Breast epithelium (tissue), 4 donors: ENCODE measurements at places on chromosomes 5 and 9. TPM values are rescaled to one million over a fixed set of nuclear protein-coding genes. Genes with fewer than 3 reads are reported as not detected.
A peak's percentile ranks its signal among the peaks of the same experiment; 100 is the strongest.

PTGER4 gene
- 20.5 TPM for total RNA-seq

PDGFRB gene
- 53.7 TPM for total RNA-seq

LCN10 gene
- 0.73 TPM for total RNA-seq

ERAP2 gene
- total RNA-seq, result 13.8 TPM

KIF12 gene
- 14.4 TPM for total RNA-seq

LCN2 gene
- 38.5 TPM for total RNA-seq

SLC34A3 gene
- total RNA-seq, result not detected

ANKRD18A gene
- 4.3 TPM for total RNA-seq

PTTG1 gene
- total RNA-seq, result 13.8 TPM

- no peak for DNase-seq
Measured at GRCh38 chr5:74575741-74576538, 64.6 kb downstream of the ENC1 start.

DNA sequence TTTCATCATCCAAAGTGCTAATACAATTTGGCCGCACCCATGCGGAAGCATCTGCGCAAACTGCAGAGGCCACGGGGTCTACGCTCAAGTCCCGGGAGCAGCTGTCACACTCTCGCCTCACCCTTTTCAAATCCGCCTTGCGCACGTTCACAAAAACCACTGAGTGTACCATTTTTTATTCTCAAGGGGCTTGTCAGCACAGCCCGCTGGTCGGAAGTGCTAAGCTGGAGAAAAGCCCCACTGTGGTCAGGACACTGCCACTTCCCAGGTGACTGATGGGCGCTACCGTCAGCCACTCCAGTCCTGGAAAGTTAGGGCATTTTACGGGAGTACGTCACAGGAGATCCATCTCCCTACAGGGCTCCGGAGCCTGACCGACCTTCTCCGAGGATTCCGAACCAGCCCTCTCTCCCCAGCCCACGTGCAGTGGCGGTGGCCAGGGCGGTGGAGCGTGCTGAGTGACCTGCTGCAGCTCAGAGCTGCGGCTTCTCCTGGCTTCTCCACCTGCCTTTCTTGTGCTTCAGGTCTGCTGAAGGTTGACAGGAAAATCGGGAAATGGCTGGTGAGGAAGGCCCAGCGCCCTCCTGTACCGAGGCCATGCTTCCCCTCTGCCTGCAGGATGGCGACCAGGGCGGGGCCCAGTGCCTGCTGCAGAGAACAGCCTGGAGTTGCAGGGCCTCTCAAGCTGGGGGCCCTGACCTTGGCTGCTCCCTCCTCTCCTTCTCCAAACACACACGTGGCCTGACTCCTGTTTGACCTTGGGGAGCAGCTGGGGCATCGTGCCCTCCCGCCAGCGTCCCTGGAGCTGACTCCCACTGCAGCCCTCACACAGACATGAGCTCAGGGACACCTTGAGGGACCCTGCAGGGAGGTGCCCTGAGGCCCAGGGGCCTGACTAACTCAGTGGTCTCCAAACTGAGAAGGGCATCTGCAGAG, 14.3 kb downstream of the RASGEF1C start:
- DNase-seq, result no peak

- DNase-seq, result no peak
Measured at GRCh38 chr5:139251695-139252288, 41.7 kb upstream of the MATR3 start.

DNA sequence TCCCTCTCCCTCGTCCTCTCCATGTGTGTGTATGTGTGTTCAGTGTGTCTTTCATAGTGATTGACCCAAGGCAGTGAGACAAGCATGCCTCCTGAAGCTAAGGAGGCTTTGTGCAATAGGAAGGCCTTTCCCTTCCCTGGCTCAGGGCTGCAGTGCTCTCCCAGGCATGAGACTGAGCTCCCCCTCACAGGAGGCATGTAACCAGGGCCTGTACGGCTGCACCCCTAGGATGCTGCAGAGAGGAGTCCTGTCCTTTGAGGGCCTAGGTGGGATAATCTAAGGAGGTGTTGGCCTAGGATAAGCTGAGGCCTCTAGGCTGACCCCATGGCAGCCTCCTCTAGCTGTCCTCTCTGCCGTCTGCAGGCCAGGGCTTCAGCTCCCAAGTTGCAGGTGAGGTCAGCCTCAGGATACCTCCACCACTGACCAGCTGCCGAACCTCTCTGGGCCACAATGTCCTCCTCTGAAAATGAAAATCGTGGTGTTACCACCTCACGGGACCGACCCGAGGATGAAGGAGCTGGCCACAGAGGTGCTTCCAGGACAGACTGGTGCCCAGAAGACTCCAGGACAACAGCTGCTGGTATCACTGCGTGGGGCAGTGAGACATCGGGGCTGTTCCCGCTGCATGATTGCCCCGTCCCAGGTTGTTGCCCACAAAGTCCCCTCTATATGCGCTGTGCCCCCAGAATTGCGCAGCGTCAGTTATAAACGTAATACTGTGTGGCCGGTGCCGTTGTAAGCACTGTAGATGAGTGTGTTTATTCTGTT, 129.6 kb downstream of the BARX1 start:
- no peak for DNase-seq

- DNase-seq, result no peak
Measured at GRCh38 chr9:72509635-72510034, 11.8 kb upstream of the TMC1 start.

DNA sequence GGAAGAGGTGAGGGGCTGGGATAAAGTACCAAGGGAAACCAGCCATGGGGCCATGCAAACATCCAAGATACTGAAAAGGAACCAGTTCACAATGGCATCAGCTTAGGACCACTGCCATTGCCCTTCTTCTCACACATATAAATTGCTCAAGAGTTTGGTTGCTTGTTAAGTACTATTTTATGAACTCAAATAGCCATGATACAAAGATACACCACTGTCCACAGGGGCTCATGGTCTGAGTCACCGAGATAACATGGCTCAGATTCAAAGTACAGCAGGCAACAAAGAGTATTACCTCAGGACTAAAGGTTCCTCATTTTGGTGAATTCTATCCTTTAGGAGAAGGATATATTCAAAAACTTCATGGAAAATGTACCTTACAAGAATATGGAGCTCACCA, 55.6 kb downstream of the FANCC start:
- DNase-seq, result no peak

DNA sequence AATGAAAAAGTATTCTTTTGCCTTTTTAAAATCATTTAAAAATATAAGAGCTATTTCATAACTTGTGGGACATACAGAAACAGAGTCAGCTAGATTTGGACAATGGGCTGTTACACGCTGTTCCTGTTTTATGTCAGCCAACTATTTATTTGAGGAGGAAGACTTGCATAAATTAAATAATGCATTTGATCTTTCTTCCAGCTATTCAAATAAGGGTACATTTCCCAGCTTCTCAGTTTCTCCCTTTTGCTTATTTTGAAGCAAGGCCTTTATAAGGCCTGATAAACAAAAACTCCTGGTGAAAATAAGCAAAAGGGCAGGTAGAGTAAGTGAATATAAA, 6.5 kb downstream of the STOM start:
- DNase-seq, result no peak

GRCh38 chr5:168390491-168390890, 95.8 kb upstream of the RARS1 start:
- no peak for DNase-seq

- DNase-seq, result no peak
Measured at GRCh38 chr5:132999246-132999645, 27.1 kb downstream of the ZCCHC10 start.

DNA sequence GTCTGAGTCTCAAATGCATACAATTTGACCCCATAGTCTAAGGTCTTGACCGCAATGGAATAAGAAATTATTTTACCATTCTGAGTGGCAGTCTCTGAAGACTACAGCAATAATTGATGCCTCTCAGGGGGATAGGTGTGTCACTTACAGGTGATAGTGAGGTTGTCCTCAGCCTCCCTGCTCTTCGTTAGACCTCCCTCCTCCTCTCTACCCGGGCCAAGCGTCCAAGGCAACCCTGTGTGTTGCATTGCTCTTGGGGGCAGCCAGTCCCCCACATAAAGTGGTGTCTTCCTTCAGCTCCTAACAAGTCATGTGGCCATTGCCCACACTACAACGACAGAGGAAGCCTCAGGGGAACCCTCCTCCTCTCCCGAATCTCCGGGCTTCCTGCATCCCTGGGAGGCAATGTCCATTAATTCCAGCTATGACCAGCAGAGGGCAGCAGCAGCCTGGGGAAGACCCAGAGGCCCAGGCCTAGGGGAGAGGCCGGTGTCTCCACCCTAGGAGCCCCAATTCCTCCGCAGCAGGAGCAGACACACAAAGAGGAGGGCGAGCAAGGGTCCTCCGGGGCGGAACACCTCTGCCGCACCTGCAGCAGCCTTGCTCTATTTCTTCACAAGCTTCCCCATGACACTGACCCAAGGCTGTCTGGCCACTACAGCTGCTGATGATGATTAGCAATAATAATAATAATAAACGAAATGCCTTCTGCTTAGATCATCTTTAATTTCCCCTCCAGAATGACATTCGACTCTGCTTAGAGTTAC, 134.8 kb downstream of the KCNIP1 start:
- DNase-seq, result peak; percentile 29

DNA sequence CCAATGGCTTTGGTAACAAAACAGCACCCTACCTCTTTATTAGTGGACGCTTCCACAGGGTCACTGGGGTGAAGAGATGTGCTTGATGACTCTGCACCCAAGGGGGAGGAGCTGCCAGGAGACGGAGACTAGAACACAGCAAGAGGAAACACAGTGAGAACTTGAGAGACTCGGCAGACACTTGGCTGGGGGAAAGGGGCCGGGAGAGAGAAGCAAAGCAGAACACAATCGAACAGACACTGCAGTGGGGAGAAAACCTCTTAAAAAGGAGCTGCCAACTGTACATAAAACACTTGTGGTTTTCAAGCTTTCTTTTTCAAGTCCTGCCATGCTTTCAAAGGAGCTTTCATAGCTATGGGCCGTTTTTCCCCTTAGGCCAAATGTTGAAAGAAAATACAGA, 151.0 kb downstream of the ENTREP1 start:
- no peak for DNase-seq

GRCh38 chr5:24791326-24791725, 146.5 kb upstream of the CDH10 start:
- DNase-seq, result no peak

GRCh38 chr9:70410368-70410767, 4.1 kb downstream of the KLF9 start:
- DNase-seq, result no peak

- no peak for DNase-seq
Measured at GRCh38 chr5:112737070-112737462, 619 bp upstream of the APC start.

DNA sequence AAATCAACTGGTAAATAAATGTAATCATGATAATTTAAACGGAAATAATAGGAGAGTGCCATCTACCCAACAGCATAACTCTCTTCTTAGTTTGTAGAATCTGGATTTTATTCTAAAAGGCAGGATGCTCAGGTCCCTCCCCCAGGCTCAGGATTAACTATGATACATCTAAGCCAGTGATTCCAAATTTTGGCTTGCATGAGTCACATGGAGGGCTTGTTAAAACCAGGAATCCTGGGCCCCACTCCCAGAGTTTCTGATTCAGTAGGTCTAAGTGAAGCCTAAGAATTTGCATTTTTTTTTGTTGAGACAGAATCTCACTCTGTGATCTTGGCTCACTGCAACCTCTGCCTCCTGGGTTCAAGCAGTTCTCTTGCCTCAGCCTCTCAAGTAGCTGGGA, 62.3 kb upstream of the ZFR start:
- DNase-seq, result no peak
